ENCODE measurements at places on chromosomes 4 and X. TPM values are rescaled to one million over a fixed set of nuclear protein-coding genes. Genes with fewer than 3 reads are reported as not detected.

The RADX gene
- 2.8 TPM for total RNA-seq

The MAGEB2 gene
- not detected for total RNA-seq

The NXF2 gene
- not detected for total RNA-seq

The MAGEC2 gene
- total RNA-seq = not detected

All from hair follicular keratinocyte (primary cell).